ENCODE measurements at places on chromosomes 6 and 20.

DNA sequence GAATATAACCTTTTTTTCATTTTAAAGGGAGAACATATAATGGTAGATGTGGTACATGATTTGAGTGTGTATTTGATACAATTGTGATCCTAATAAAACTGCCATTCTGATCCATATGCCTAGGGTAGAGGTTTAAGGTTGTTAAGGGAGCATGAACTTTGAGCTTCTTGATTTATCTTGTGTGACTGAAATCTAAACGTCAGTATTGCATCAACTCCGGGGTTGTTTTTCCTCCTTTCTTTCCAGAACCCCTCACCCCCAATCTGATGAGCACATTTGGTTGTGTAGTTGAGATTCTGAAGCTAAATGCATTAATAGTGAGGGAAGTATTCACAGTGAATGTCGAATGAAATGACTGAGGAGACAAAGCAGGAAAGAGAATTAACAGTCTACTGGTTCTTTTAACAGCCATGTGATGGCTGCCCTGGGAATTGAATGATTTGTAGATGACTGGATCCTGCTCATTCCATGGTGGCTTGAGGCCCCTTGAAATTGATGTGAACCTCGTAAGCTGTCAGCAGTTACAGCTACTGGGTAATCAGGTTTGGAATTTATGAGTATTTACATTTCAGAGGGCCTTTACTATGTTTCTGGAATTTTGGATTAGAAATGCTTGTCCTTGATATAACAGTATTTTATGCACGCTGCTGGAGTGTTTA, 44.8 kb downstream of the FARS2 start:
- no peak for DNase-seq

- no peak for DNase-seq
Measured at GRCh38 chr6:118187568-118188164, 280.6 kb downstream of the SLC35F1 start.

GRCh38 chr6:41286544-41287346, at the start of gene TREM1:
TREM1 (minus strand) TSS chr6:41286682; CDS start chr6:41286655, 27 bp downstream.
- no peak for DNase-seq

GRCh38 chr20:59697068-59697467, 92.7 kb downstream of the PHACTR3 start:
- DNase-seq = no peak

- DNase-seq = no peak
Measured at GRCh38 chr6:10411971-10412460, 2.9 kb downstream of the TFAP2A start.
